ENCODE measurements at places on chromosomes 16 and 17.

- DNase-seq, result no peak
Observed at GRCh38 chr16:59701963-59702930, 968.1 kb upstream of the GOT2 start.

GRCh38 chr16:72722552-72722951 is 325.4 kb downstream of the ZFHX3 start:
- DNase-seq, result no peak

DNA sequence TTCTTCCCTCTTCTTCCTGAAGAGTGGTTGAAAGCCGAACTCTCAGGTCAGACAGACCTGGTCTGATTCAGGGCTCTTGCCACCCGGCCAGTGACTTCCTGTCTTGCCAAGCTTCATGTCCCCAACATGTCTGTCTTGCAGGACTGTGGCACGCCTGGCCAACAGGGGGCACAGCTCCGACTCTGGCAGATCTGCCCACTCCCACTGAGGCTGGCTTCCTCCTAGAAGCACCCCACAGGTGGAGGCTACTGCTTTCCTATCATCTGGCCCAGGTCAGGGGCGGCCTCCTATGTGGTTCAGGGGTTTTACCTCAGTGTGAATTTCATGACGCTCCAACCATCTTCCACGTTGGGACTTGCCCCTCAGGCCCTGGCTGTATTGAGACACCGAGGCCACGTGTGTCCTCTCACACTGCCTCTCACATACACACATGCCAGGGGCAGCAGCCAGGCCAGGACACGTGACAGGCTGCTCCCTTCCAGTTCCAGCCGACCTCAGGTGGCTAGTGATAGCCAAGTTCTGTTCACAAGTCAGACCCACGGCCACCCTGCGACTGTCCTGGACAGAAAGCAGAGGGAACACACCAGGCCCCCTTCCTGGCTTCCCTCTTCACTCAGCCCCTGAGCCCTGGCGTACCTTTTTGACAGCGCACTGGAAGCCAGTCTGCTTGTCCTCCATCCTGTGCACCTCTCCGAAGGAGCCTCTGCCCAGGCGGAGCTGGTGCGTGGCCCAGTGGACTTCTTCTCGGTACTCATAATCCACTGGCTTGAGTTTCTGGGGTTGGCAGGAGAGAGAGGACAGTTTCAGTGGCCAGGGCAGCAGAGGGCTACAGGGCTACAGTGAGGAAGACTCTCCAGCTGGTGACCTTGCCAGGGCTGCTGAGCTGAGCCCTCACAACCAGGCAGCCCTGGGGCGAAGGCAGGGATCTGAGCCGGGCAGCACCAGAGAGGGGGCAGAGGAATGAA is 22.6 kb upstream of the SPATA32 start:
- no peak for DNase-seq

DNA sequence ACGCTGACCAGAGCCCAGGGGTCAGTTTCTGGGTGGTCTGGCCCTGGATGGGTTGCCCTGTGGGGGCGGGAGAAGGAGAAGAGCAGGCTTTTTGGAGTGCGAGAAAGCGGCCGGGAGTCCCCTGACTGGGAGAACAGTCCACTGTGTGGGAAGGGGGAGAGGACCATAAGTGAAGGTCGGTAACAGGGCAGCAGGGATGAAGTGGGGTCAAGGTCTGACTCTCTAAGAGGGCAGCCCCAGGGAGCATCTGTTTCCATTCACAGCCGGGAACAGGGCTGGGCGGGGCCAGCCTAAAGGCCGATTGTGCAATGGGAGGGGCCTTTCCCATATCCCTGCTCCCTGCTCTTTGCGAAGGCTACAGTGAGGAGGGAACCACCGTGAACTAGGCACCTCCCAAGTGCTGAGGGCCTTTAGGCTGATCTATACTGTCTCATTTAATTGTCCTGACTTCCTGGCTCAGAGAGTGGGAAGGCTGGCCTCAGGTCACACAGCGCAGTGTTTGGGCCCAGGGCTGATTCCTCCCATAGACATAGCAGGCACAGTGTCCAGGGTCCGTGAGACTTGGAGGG is 10.4 kb upstream of the WFDC1 start:
- no peak for DNase-seq

- no peak for DNase-seq
Observed at GRCh38 chr17:50303051-50303450, 28.8 kb downstream of the TMEM92 start.

GRCh38 chr17:20299013-20299412 is 168.3 kb downstream of the LGALS9B start:
- no peak for DNase-seq

- DNase-seq, result no peak
Observed at GRCh38 chr16:86961171-86961601, 356.0 kb downstream of the C16orf95 start.

GRCh38 chr17:80002690-80003490 is 32.8 kb downstream of the TBC1D16 start:
- DNase-seq, result no peak

DNA sequence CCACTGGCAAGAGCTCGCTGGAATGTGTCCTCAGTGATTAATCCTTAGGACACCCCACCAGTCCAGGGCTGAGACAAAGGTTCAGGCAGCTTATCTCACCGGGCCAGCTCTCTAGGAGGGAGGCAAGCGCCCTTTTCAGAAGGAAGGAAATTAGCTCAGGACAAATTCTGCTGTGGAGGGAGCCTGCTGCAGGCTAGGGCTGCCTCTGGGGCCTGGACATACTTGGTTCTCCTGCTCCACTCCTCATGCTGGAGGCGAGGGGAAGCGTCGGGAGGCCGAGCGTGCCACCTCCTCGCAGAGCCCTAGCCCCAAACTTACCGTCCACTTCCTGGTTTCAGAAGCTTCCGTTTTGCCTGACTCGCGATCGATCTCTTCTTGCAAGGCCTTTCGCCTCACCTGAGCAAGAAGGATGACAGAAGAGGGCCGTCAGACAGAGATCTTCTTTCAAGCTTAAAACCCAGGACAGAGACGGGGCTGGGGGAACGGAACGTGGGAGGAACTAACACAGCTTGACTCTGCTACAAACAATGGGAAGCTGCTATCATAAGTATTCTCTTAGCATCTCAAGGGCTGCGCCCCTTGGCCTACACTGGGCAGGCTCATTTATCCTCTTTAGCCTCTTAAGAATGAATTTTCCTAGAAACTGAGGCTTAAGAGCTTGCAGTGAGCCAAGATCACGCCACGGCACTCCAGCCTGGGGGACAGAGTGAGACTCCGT is 7.7 kb downstream of the KNOP1 start:
- DNase-seq, result no peak
